ENCODE measurements at places on chromosomes 12 and 14.
A peak's percentile ranks its signal among the peaks of the same experiment; 100 is the strongest.

DNA sequence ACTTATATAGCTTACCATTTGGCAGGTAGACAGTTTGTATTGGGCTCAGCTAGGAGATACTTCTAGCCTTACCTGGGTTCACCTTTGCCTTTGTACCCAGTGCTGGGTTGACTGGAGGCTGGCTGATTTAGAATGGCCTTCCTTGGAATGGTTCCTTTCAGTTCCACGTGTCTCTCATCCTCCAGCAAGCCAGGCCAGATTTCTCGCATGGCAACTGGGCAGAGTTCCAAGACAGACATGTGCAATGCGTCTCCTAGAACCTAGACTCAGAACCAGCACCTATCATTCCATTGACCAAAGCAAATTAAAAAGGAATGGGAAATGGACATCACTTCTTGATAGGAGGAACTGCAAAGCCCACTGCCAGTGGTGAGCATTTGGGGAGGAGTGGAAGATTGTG is 79.1 kb upstream of the BDKRB2 start:
- DNase-seq = peak; percentile 17

GRCh38 chr12:23758608-23759007 is 190.9 kb downstream of the SOX5 start:
- no peak for DNase-seq

GRCh38 chr12:47088021-47088944 is 8.5 kb upstream of the AMIGO2 start:
- DNase-seq = peak; percentile 87

DNA sequence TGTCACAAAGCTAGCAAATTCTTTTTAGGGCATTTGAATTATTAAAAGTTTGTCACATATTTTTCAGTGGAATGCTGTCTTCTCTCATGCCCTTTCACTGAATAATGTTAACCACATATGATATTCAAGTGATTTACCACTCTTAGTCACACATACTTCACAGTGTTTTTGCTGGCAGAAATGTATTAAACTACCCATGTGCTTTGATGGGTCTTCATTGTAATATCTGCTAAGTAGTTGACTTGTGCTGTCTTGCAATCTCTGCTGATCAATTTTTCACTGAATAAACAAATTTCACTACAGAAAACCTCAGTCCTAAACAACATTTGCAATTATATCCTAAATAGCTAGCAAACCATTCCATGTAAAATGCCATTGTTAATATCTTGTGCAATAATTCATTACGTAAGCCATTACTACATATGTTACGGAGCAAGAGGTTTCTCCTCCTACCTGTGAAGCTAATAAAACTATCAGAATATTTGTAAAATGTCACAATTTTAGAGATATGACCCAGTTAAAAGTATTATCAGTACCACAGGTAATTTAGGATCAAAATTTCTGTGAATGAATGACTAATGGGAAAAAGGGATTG is 64.6 kb upstream of the LMO3 start:
- no peak for DNase-seq

DNA sequence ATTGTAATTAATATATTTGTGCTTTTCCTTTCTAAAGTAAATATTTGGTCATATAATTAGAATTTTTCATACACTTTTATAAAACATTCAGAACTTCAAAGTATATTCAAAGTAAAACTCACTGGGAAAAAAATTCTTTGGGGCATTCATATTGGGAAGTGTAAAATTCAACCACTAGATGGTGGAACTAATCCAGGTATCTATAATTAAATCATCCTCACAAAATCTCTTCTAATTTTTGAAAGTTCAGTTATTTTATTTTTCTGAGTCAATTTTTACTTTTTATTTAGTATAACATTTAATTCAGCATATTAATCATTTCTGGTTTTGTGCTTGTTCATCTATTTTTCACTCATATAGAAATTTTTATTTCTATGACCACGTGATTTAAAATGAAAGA is 81.0 kb downstream of the NTS start:
- DNase-seq = no peak
